ENCODE measurements at places on chromosomes 13 and 19.

DNA sequence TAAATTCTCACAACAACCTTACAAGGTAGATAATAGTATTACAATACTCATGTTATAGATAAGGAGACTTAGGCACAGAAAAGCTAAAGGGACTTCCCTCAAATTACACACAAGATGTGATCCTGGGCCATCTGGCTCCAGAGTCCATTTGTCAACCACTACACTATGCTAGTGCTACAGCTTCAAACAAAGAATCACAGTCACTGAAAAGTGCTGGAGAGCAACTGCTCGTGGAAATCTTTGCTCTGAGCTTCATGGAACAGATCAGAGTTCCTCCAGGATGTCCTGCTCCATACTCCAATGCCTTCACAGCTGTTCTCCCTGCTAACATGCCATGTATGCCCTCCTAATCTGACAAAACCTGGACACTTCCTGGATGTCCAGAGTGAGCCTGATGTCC is 271.2 kb downstream of the ENOX1 start:
- DNase-seq = no peak

- no peak for DNase-seq
These were observed 62.0 kb downstream of the SLC15A1 start for GRCh38 chr13:98690348-98691022.

- DNase-seq = peak; percentile 41
These were observed 170.2 kb downstream of the DCLK1 start for GRCh38 chr13:35961002-35961401.

DNA sequence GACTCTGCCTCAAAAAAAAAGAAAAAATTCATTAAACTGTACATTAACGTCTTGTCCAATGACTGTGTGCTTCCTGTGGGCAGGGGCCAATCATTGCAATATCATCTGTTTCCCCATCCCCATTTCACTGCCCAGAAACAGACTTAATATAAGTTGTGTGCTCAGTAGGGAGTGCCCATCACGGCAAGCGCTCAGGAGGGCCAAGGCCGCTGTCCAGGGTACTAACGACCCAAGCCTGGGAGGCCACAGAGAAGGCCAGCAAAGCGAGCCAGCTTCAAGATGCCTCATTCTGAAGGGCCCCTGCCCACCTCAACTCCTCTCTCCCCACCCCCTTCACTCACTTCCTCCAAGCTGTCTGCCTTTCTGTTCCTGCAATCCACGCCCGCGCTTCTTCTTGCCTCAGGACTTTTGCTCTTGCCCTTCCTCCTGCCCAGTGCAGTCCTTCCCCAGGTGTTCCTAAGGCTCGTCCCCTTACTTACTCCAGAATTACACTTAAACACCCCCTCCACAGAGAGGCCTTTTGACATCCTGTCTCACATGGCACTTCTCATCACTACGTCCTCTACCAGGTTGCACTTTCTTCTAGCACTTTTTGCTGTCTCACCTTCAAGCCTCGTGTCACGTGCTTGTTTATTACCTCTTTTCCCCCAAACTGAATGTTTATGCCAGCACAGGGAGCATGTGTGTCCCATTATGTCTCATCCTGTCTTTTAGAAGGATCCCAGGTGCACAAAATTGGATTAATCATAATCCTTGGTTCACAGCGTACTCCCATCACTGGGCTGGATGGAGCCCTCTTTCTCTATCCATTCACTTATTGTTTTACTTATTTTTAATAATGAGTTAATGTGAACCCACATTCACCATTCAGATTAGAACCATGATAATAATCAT is 11.3 kb upstream of the POU2F2 start:
- peak; percentile 23 for DNase-seq

GRCh38 chr19:34350161-34350561 is 14.8 kb upstream of the GPI start:
- DNase-seq = no peak

DNA sequence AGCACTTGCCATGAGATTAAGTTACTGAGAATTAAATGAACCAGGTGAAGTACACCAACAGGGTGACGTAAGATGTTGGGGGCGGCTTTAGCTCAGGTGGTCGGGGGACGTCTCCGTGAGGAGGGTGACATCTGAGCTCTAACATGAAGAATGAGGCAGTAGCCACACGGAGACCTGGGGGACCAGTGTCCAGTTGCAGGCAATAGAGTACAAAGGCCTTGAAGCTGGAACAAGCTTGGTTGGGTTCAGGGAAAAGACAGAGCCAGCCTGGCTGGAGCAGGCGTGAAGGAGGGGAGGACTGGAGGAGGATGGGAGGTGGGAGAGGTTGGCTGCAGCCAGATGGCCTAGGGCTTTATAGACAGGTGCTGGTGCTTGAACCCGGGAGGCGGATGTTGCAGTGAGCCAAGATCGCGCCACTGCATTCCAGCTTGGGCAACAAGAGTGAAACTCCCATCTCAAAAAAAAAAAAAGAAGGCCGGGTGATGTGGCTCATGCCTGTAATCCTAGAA is 1.6 kb downstream of the SPINT2 start:
- DNase-seq = no peak

DNA sequence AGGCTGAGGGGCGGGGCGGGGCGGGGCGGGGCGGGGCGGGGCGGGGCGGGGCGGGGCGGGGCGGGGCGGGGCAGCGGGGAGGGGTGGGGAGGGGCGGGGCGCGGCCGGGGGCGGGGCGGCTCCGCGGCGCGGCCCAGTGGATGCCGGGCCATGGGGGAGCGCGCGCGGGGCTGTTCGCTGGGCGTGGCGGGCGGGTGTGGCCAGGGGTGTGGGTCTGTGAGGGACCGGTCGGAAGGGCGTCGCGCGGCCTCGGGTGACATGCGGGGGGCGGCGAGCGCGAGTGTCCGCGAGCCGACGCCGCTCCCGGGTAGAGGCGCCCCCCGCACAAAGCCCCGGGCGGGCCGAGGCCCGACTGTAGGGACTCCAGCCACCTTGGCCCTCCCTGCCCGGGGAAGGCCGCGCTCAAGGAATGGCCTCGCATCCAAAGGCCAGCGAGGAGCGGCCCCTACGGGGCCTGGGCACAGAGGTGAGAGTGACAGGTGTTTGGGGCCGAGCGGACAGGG is at the start of gene ZFP28:
TSS of gene ZFP28 (plus strand) at position 188 of the 503 bp plus-strand sequence. CDS start at position 259, 71 bp downstream.
- DNase-seq = no peak

DNA sequence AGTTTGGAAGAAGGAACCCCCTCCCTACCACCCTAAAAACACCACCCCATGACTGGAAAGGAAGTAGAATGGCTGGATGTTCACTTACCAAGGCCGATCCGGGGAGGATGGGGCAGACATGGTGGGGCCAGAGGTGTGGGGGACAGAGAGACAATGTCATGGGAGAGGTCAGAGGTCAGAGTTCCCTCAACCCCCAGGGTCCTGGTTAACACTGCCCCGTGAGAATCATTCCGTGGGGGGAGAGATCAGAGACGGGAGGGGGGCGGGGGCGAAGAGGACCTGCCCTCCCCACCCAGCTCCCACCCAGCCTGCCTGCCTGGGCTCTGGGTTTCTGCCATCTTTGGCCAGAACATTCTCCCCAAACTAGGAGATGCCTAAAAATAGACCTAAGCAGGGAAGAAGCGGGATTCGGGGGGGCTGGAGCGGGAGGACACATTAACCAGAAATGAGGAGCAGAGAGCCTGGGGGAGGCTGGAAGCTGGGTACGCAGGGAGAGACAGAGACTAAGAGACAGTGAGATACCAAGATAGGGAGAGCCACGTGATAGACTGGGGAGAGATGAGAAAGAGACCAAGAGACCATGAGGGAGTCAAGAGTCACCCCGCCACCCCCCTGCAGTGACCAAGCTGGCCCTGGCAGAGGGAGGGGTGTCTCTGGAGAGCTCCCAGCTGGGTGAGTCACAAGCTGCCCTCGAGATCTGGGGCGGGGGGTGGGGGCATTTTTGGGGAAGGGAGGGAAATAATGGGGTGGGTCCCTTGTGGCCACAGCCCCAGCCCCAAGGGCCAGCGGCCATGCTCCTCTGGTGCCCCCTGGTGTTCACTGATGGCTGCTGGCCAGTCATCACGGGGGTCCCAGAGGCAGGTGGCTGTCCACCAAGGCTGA is 6.1 kb upstream of the KANK2 start:
- DNase-seq = peak; percentile 87

DNA sequence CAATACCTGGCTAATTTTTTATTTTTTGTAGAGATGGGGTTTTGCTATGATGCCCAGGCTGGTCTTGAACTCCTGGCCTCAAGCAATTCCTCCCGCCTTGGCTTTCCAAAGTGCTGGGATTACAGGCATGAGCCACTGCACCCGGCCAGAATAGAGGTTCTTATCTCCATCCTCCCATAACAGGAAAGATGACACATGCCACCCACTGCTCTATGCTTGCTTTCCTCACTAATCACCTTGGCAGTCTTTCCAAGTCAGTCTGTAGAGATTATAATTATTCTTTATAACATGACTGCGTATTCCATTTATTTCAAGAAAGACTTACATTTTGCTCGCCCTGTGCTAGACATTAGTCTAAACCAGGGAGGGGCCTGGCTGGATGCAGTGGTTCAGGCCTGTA is 6.7 kb downstream of the VAV1 start:
- no peak for DNase-seq

DNA sequence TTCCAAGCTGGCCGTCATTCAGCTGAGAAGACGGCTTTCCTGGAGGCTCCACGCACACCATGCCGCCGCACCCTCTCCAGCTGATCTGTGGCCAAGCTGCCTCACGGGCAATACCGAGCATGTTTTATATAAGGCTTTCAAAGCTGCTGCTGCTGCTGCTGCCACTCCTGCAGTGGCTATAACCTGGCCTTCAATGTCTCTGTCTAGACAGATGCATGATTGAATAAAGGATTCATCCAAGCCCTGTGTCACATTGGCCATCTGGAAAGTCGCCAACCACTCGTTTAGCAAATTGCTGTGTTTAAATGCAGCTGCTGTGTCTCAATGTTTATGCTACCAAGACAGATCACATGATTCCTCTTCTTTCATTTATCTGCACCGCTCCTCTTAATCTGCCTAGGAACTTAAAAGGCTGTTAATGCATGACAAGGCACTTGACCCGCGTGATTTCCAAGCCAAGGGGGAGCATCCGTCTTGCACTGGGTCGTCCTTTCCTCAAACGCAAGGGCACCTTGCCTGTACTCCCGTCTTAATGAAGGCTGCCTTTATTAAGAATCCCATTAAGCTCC is 114.3 kb downstream of the TEX26 start:
- peak; percentile 49 for DNase-seq

DNA sequence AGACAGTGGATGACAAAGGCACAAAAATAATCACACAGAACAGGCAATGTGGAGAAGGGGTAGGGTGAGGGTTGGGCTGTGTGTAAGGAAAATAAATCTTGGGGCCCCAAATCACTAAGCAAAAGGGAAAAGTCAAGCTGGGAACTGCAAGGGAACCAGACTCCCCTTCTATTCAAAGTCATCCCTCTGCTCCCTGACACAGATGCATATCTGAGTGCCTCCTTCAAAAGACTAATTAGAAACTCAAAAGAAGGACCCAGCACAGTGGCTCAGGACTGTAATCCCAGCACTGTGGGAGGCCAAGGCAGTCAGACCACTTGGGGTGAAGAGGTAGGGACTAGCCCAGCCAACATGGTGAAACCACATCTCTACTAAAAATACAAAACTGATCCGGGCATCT is 18.3 kb downstream of the ZNF611 start:
- DNase-seq = no peak

GRCh38 chr13:39930544-39931444 is 275.3 kb downstream of the COG6 start:
- no peak for DNase-seq

GRCh38 chr13:62643007-62643483 is 1227.4 kb upstream of the PCDH20 start:
- peak; percentile 19 for DNase-seq

DNA sequence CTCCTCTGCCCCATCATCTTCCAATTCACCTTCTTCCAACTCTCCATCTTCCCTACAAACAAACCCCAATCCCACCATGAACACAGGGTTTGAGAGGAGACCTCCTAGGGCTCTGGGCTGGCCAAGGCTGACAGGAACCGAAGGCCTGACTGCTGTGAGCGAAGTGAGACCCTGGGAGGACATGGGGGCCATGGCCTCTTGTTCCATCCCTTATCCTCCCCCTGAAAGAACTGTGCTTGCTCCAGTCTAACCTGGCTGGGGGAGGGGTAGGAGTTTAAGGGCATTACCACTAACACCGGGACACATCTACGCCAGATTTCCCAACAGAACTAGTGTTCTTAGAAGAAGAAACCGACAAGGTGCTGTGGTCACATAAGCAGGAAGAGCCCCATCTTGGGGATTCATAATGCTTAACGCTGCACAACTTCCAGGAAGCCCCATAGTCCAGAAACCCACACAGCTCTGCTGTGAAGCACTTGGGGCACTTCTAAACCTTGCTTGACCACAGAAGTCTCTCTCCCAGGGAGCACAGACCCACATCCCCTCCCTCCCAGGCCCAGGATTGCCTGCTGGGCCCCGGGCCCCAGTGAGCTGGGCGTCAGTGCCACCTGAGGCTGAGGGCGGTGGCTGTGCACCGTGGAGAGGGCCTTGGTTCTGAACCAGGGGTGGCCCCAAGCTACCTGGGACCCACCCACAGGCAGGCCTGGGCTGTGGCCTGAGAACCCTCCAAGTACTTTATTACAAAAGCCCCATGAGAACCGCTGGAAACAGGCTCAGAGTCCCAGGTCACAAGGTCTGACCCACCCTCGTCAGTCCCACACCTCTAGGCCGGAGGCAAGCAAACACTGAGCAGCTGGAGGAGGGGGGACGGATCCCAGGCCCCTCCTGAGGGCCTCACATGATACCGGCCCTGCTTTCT is 18.8 kb downstream of the ZC3H4 start:
- no peak for DNase-seq

GRCh38 chr19:33022472-33023116 is 42.1 kb downstream of the RHPN2 start:
- DNase-seq = no peak
